ENCODE measurements at places on chromosomes 1 and 21.

DNA sequence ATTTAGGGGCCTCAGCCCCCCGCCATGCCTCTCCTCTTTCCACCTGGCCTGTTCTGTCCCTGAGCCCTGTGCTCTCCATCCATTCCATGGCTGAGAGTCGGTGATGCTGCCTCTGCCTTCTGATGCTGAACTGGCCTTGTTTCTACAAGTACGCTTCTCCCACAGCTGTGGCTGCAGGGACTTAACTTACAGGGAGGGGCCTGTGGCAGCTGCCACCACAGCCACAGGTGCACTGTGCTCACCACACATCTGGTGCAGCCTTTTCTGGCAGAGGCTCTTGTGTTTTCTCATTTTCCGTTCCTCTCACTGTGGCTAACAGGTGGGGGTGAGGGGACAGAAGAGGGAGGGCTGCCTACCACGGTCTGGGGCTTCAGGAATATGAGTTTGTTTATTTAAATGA is 4.2 kb downstream of the FMO1 start:
- no peak for DNase-seq

- no peak for DNase-seq
These were observed 52.6 kb downstream of the CD247 start for GRCh38 chr1:167465743-167466142.

DNA sequence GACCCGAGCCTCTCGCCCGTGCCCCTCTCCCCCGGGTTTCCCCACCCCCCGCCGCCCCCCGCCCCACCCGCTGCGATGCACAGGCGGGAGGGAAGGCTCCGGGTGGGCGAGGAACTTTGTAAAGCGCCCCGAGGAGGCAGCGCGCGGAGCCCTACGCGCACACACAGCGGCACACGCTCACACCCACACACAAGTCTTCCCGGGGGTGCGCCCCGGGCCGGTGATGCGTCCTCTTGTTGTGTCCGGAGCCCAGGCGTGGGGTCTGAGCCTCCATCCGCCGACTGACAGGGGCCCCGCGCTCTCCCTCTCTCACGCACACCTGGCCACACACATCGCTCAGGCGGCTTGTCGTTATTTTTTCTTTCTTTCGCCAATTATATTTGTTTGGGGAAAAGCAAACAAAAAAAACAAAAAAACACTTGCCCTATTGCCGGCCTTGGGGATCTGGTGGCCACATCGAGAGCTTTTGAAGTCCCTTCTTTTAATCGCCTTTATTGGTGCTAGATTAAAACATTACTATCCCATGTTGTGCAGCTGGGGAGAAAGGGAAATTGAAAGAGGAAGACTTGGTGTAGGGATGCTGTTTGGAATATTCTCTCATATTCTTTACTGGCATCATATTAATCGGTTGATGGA is 770 bp downstream of the NTNG1 start:
- no peak for DNase-seq

GRCh38 chr1:204842892-204843291 is 27.8 kb upstream of the NFASC start:
- DNase-seq: no peak

- no peak for DNase-seq
These were observed 168.4 kb downstream of the FASLG start for GRCh38 chr1:172827301-172827700.

GRCh38 chr1:60727552-60727951 is 354.8 kb upstream of the NFIA start:
- DNase-seq: no peak

Data from NCI-H1092 (cell line).